ENCODE measurements at places on chromosomes 6 and 20.

DNA sequence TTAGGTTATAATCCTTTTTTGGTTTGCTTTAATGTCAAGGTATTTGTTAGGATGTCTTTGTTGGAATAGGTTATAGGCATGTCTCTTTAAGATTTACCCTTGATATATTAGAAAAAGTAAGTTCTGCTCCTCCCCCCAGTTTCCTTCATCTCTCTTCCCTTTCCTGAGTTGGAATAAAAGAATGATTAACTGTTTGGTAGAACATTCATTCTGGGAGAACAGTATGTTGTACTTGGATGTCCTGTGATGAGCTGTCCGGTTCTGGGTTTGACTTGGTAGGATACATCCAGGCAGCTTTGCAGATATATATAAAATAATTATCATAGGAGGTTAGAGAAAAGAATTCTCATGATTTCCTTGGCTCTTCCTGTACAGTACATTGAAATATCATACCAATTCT lies 199.6 kb upstream of the RREB1 start:
- no peak for DNase-seq

DNA sequence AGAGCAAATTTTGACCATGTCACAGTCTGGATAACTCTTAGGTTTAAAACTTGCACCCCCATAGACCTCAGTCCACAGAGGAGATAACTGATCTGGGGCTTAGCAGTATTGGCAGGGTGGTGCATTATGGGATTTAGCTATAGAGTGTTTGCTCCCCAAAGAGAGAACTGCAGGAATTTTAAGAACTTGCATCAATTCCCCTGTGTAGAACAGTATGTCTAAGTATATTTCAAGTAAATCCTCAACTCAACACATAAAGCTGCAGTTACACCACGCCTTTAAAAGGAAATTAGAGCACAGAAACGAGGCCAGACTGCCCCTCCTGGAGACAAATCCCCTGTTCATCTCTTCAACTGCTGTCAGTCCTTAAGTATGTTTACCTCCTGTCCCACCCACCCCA lies 144.9 kb downstream of the TRMT11 start:
- no peak for DNase-seq

GRCh38 chr6:117399924-117400323 lies 25.8 kb downstream of the ROS1 start:
- DNase-seq, result no peak

GRCh38 chr6:43717389-43717788 lies 29.8 kb upstream of the MRPS18A start:
- no peak for DNase-seq

DNA sequence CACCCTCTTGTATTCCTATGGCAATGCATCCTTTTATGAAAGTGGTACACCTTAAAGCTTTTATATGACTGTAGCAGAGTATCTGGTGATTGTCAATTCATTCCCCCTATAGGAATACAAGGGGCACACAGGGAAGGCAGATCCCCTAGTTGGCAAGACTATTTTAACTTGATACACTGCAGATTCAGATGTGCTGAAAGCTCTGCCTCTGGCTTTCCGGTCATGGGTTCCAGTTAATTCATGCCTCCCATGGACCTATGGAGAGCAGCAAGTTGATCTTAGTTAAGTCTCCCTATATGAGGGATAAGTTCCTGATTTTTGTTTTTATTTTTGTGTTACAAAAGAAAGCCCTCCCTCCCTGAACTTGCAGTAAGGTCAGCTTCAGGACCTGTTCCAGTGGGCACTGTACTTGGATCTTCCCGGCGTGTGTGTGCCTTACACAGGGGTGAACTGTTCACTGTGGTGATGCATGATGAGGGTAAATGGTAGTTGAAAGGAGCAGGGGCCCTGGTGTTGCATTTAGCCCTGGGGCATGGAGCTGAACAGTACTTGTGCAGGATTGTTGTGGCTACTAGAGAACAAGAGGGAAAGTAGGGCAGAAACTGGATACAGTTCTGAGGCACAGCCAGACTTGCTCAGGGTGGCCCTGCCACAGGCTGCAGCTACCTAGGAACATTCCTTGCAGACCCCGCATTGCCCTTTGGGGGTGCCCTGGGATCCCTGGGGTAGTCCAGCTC lies 292.1 kb downstream of the ESR1 start:
- DNase-seq, result no peak

- DNase-seq, result no peak
Observed at GRCh38 chr20:7038029-7038428, 270.5 kb downstream of the BMP2 start.

- DNase-seq, result no peak
Observed at GRCh38 chr6:134491477-134491876, 173.6 kb upstream of the SGK1 start.

GRCh38 chr6:158707821-158708195 lies 58.0 kb downstream of the SYTL3 start:
- DNase-seq, result no peak

DNA sequence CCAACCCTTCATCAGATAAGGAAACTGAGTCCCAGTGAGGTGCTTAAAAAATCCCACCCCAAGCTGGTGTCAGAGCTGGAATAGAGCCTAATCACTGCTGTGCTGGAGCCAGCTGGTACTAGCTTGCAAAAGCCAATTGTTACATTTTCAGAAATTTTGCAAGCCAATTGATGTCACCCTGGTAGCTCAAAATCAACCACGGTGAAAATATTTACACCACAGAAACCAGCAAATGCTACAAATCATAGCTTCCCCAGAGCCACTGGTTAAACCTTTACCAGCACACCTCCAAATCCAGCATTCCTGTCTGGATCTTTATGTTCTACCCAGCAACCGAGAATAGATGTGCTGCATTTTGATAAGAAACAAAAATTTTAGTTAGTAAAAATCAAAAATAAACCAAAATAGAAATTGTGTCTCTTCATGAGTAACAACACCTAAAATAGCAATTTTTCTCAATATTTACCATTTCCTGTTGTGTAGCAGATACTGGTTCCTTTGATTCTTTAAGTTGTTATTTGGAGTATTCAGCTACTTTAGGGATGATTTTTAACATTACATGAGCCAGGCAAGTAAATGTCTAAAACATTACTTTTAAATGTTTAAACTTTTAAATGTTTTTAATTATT lies 7.2 kb upstream of the LCA5 start:
- no peak for DNase-seq

DNA sequence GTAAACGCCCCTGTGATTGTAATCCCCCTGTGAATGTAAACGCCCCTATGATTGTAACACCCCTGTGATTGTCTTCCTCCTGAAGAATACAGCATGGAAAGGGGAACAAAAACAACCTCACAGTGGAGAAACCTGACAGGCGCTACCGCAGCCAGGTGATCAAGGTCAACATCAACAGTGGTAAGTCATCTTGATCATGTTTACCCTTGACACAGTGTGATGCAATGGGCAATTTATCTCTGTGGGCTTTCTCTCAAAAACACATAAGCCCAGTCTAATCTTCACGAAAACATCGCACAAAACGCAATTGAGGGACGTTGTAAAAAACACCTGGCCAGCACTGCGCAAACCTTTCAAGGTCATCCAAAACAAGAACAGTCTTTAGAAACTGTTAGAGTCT lies 277.2 kb downstream of the PRKN start:
- DNase-seq, result no peak

- no peak for DNase-seq
Observed at GRCh38 chr6:118752803-118753202, 101.4 kb upstream of the CEP85L start.

DNA sequence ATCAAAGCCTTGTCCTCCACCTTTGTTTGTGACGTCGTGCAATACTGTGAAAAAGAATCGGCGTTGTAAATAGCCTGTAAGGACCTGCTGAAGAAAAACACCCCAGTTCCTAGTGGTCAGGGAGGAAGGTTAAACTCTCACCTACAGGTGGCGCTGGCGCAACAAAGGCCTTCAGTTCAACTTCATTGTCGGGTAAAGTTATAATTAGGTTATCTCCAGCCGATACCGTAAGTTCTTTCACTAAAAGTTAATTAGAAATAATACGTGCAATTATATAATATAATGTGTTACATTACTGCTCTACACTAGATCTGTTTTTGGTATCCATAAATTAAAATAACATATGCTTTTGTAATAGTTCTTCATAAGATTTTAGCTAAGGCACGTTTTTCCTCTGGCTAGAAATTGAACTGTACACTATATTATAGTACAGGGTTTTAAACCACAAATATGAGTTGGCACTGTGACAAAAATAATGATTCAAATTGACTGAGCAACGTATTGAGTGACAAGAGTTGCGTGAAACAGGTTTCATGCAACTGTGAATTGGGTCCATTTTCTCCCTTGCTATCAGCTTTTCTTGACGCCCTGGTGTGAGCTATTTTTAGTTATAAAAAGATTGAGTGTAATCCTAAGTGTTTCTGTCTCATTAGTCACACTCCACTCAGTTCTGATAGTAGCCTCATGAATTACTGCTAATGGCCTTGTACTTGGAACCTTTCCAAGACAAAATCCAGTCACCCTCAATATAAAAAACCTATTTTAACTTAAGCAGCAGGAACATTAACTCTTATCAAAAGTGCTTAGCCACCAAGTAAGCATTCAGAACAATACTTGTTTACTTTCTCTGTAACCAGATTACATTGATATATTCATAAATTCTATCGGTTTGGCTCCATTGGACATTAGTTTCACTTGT lies 62.3 kb downstream of the KIAA0319 start:
- DNase-seq, result peak; percentile 43

DNA sequence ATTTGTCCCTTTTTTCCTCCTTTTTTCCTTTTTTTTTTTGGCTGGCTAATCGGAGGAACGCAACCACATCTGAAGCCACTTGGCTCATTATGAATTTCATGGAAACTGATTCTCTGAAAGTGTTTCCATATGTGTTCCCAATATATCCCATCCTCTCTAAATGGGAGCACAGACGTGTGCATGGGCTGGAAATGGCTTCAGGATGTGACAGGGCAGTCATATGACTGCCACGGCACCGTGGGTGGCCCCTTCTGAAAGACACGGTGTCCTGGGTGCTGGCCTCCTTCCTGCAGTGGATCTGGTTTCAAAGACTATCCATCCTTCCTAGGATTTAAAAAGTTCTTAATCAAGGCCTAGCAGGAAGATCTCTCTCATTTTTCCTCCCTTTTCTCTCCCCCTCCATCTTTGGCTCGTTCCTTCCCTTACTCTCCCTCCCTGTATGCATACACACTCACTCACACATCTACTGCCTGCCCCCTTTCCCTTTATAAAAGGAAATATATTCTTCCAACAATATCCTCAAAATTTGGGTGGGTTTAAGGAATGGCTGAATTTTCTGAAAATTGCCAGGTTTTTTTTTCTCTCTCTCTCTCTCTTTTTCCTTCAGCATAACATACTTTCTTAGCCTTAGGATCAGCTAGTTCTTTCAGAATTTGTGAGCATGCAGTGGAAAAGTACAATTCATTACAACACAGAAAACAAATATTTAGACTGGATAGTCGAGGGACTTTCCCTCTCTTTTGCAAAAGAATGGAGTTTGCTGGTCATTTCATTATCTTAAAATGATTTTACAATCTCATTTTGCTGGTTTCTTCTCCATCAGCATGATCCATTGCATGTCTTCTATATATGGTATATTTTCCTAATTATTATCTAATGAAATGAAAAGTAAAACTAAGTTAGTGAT lies 161.2 kb upstream of the SUPT3H start:
- DNase-seq, result no peak

DNA sequence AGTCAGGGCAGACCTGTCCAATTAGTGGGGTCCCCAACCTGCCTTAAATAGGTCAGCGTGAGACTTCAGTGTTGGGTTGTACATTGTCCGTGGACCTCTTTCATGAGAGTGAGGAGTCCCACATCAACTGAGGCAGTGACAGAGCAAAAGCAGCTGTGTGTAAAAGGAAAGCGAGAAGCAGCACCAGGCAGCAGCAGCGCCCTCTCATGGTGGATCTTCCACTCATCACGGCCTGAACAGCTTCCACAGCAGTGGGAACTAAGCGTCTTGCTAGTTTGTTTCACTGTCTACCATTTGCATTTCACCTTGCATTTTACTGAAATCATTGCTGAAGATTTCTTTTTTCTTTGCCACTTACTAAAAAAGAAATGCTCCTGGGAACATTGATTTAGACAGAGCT lies 333.8 kb downstream of the PKHD1 start:
- DNase-seq, result no peak

DNA sequence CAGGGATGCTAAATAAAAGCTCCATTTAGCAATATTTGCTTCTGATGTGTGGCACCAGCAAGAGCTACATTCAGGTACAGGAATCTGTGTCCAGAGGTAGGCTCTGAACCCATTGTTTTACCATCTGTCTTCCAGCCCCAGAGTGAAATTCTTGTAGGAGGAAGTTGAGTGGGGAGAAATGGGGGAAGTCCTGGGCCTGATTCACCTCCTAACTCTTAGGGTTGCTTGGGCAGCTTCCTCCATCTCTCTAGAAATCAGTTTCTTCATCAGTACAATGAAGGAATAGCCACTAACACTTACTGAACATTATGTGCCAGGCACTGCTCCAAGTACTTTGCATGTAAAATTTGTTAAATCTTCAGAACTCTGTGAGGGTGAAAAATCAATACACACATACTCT lies 35.1 kb upstream of the TSPYL1 start:
- DNase-seq, result no peak

DNA sequence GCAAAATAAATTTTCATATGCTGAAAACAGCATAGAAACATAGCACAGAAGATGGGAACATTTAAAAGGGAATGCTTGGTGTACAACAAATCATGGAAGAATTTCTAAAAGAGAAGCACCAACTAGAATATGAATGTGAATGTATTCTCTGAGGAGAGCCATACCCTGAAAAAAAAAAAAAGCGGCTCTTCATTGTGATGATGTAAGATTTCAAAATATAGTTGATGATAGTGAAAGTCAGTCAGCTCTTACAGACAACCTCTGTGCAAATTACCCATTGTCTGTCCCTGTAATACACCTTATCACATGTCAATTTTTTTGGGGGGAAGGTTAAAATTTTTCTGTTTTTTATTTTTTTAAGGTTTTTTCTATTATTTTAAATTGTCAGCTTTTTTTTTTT lies 58.6 kb upstream of the PTCHD4 start:
- no peak for DNase-seq
